AG04450 (cell line): ENCODE measurements at places on chromosomes 2 and 18.
A peak's percentile ranks its signal among the peaks of the same experiment; 100 is the strongest.

GRCh38 chr2:38174646-38175423, 98.9 kb upstream of the CYP1B1 start:
- DNase-seq, result peak; percentile 91

- DNase-seq, result no peak
Measured at GRCh38 chr2:129763966-129764365, 215.5 kb upstream of the RAB6C start.

GRCh38 chr2:235990344-235990743, 177.8 kb downstream of the GBX2 start:
- DNase-seq, result no peak

GRCh38 chr2:3179208-3179607, 198.4 kb downstream of the EIPR1 start:
- no peak for DNase-seq

GRCh38 chr18:11004294-11004693, 145.1 kb downstream of the PIEZO2 start:
- DNase-seq, result no peak
